ENCODE measurements at places on chromosomes 6 and 20.
A peak's percentile ranks its signal among the peaks of the same experiment; 100 is the strongest.

DNA sequence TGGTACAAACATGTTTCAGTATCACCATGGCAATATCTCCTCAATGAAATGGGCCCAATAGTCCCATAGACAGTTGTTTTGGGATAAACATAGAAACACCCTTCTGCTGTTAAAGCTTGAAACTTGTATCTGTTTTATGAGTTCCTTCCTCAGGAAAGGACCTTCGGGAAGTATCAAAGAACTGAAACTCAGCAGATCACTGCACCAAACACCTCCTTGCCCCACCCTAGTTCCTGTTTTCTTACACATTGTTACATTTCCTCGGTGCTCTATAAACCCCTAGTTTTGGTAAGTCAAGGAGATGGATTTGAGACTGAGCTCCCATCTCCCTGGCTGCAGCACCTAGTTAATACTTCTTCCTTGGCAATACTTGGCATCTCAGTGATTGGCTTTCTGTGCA is 73.8 kb upstream of the ECI2 start:
- DNase-seq, result no peak

DNA sequence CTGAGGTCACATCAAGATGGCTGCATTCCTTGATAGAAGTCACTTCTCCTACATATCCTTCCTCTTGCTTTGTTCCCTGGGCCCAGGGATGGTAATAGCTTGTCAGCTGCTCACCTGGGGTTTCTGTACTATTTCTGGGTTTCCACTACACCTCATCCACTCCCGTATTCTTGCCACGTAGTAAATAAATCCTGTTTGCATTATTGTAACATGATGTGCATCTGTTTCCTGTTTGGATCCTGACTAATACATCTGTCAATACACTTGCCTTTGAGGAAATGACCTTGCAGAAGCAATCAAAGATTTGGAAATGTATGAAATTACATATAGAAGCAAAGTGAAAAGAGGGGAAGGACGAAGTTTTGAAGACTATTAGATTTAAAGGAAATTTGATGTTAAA is 619.0 kb downstream of the PHF3 start:
- DNase-seq, result no peak

GRCh38 chr6:29702519-29703103 is 20.6 kb upstream of the HLA-F start:
- DNase-seq, result peak; percentile 47

DNA sequence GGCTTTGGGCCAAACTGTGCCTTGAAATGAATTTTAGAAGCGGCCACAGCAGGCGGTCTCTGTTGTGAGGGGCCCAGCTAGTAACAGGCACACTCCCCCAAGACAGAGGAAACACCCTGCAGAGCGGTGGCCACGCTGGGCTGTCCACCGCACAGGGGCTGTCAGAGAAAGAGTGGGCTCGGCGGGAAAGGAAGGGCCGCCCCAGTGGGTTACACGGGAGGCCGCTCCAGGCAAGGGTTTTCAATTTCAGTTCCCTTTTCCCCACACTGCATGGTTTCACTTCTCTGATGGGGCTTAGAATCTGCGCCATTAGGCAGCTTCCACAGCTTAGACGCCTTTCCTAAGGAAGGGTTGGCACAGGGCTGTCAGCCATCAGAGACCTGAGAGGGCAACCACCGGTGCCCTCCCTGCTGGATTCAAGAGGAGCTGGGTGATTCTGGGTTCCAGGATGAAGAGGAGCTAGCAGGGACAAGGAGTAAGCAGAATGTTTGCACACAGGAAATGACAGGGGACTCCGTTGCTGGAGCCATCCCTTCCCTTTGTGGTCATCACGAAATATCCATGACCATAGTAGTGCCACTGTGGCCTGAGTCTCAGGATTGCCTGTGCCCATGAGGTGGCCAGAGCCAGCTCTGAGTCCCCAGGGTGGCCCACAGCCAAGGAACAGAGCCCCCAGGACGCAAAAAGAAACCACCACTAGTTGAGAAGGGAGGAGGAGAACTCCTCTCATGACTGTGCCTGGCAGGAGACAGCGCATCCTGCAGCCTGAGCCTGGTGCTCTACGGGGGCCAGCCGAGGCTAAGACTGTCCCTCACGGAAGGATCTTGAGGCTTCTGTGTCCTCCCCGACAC is 282.7 kb downstream of the NRN1 start:
- DNase-seq, result no peak
